ENCODE measurements at places on chromosomes 1 and 21. TPM values are rescaled to one million over a fixed set of nuclear protein-coding genes. Genes with fewer than 3 reads are reported as not detected.

The LTN1 gene
- total RNA-seq = 24.3 TPM

The LGR6 gene
- 6.9 TPM for total RNA-seq

The PLEKHA6 gene
- 37.8 TPM for total RNA-seq

The LIPI gene
- total RNA-seq = not detected

- no peak for DNase-seq
Measured at GRCh38 chr1:27940297-27940696, 5.5 kb downstream of the SMPDL3B start.

The TAS1R3 gene
- total RNA-seq = 0.83 TPM

GRCh38 chr21:36994501-36995158, 11.9 kb upstream of the RIPPLY3 start:
- DNase-seq = no peak

DNA sequence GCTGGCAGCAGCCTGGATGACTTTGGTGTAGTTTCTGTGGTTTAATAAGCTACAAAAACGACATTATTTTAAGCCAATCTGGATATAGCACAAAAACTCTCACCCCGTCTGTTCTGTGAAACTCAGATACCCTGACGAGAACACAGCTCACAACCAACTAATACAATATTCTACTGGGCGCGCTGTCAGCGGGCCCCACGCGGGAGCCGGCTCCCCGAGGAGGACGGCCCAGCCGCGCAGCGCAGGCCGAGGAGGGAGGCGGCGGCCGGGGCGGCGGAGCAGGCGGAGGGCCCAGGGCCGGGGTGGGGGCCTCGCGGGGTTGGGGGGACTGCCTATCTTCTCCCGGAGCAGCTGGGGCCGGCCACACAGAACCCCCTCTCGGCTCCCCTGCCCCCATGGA, 87.2 kb upstream of the POU3F1 start:
- DNase-seq = no peak

DNA sequence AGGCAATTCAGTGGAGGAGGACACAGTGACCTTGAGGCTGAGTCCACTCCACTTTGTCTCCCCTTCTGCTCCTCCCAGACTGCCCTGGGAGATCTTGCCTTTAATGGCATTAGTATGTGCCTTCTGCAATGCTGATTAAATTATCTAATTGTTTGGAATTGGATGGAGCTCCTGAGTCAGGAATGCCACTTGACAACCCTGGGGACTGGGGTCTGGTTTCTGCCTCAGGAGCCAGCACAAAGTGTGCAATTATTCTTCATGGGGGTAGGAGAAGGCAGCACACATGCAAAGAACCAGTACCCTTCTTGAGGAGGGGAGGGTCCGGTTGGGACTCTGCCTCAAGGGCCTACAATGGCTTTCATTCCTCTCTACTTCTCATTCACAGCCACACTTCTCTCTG, 11.9 kb upstream of the PLXNA2 start:
- no peak for DNase-seq

DNA sequence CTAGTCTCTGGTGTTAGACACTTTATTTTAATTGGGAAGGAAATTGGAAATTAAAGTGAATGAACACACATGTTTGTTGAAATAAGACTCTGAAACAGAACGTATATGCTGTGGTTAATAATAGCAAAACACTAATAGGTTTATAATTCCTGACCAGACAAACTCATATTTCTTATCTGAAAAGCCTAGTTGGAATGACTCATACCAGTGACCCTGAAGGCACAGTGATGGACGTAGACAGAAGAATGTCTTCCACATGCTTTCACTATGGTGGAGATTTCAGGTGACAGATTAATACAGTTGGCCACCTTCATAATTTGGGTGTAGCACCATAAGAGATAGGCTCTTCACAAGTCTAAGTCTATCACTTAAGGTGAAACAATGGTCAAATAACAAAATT, 83.0 kb upstream of the COL11A1 start:
- no peak for DNase-seq

GRCh38 chr1:79811173-79811572, 804.6 kb upstream of the ADGRL4 start:
- no peak for DNase-seq

The APCS gene
- not detected for total RNA-seq

DNA sequence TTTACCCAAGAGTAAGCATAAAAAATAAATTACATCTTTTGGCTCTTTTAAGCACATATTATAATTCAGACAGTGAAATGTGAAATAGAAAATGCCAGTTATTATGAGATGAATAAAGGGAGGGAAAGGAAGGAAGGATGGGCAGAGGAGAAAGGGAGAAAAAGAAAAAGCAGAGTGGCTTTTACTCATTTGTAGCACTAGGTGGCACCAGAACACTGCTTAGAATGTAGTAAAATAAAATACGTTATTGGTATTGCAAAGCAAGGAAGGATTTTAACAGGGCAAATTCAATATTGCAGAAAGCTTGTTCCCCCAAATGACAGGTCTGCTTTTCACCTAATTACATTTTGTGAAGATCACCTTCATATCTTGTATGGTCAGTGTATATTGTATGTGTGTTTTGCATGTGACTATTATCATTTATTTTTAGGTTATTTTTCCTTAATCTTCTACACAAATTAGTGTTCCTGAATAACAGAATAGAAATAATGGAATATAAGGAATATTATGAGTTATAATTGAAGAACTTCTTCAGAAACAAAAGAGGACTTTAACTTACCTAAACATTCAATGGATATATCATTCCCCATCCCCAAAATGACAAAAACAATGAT, 9.1 kb upstream of the PCNX2 start:
- no peak for DNase-seq

DNA sequence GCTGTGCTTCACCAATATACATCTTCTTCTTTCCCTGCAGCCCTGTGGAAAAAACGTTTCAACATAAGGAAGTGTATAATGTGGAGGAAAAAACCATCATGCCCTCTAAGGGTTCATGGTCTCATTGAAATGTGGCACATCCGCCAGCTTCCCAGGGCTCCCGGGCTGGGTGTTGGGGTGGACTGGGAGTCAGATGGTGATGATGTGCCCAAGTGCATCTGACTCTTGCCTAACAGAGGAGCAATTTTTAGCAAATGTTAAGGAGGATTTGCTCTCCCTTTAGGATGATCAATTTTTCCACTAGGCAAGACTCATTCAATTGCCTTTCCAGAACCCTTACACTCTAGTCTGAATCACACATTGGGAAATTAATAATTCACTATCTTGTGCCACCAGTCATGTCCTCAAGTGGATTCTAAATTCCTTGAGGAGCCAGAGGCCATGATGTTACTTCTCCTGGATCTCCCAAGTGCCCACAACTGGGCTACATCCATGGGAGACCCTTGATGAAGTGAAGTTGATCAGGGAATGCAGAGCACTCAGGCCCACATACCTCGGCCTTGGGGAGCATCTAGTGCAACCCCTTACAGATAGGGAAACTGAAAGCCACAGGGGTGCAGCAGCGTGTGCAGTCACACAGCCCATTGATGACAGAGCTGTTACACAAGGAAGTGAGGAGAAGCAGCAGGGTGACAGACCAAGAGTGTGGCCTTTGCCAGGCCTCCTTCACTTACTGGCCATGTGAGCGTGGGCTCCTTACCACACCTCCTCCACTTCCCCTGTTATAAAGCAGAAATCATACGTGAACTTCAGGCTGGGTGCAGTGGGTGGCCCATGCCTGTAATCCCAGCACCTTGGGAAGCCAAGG, 100.0 kb upstream of the SLC44A3 start:
- DNase-seq = no peak

The TNNT2 gene
- total RNA-seq = 21.3 TPM

DNA sequence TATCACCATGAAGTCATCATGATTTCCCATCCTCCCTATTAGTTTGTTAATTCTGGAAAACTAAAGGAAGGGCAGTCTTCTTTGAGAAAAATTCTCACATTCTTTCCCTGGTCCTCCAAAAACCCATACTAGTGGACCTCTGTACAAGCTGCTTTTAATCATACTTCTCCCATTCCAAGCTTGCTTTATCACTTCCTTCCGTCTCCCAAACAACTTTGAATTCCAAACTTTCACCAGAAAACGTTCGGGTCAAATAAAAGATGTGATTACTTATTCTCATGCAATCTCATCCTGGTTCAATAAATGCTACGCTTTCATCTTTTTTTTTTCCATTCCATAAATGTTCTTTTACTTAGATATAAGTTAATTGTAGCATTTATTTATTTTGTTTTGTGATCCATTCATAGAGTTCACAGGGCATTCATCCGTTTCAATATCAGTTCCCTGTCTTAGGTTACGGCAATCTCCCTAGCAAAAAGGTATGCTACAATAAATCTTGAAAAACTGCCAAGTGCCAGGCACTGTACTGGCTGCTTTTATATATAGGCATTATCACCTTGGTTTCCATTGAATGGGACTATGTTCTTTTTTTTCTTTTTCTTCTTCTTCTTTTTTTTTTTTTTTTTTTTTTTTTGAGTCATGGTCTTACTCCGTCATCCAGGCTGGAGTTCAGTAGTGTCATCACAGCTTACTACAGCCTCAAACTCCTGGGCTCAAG, 100.2 kb upstream of the GREM2 start:
- no peak for DNase-seq

DNA sequence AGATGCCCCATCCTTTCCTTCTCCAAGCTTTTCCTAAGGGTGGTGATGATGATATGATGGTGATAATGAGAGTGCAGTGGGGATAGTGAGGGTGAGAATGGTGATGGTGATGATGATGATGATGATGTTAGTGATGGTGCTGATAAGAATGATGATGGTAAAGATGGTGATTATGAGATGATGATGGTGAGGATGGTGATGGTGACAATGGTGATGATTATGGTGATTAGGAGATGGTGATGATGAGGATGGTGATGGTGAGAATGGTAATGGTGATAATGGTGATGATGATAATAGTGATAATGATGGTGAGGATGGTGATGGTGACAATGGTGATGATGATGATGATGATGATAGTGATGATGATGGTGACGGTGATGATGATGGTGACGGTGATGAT, 4.0 kb downstream of the BSND start:
- DNase-seq = no peak

DNA sequence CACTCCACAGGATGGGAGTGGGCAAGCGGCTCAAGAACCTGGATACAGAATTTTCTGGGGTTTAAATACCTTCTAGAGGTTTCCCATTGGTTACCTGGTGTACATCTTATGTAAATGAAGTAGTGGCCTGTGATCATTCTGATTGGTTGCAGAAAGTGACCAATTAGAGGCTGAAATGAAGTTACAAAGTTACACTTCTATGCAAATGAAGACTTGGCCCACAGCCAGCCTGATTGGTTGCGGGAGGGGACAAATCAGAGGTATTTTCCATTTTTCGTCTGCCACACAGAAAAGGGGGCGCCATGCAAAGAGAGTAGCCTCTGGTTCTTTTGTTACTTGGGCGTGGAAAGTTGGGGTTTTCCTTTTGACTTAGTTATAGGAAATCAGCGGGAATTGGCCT, 8.9 kb downstream of the KCNAB2 start:
- DNase-seq = no peak

The DSCAM gene
- 1.9 TPM for total RNA-seq

The RAB42 gene
- 2.7 TPM for total RNA-seq

- DNase-seq = no peak
Measured at GRCh38 chr1:76669624-76670315, 197.5 kb upstream of the ST6GALNAC5 start.

GRCh38 chr21:31961704-31962103, 88.9 kb downstream of the HUNK start:
- no peak for DNase-seq

The F5 gene
- total RNA-seq = 6.0 TPM

DNA sequence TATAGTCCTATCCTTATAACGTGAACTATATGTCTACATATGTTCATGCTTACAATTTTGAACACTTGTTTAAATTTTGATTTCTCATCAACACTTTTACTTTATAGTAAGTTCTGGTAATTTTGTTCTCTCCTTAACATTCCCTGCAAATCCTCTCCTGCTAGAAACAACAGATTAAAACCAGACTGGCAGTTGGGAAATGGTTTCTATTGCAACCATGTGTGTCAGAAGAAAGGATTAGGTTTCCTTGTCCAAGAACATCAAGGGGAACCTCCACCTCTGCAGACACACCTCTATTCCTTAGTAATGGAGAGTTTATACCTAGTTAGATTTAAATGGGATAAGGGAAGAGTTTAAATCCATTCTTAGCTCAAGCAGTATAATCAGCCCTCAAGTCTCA, 3.3 kb upstream of the WARS2 start:
- no peak for DNase-seq

The TRIM17 gene
- 7.8 TPM for total RNA-seq

The S100A7 gene
- total RNA-seq = 10.2 TPM

DNA sequence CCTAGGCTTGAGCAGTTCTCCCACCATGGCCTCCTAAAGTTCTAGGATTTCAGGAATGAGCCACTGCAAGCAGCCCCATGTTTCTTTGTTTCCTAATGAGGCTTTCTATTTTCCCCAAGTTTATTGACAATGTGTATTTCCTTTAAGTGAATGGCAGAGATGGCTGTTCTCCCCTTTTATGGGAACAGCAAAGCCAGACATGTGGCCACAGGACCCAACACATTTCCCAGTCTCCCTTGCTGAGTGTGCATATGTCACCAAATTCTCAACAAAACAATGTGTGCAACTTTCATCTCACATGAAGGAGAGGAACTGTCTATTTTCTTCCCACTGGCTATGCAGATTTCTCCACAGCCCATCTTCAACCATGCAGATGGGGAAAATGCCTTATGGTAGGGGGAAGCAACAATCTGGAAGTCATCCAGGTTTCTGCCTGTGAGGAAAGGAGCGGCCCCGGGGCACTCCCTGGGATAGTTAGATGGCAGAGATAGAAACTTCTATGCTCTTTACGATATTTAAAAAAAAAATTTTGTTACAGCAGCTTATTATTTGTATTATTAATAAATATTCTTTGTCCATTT, 28.6 kb upstream of the MAP10 start:
- DNase-seq = no peak

GRCh38 chr1:204858363-204858821, 12.3 kb upstream of the NFASC start:
- no peak for DNase-seq

The TTC39A gene
- total RNA-seq = 16.3 TPM

GRCh38 chr1:21903638-21904453, 33.3 kb downstream of the HSPG2 start:
- DNase-seq = no peak

GRCh38 chr1:99758073-99758511, 8.3 kb downstream of the FRRS1 start:
- DNase-seq = no peak

The CCDC27 gene
- not detected for total RNA-seq

Measured in type B pancreatic cell (in vitro differentiated cells).